Stimulated activated CD4-positive, alpha-beta T cell treated with anti-CD3 and anti-CD28 coated beads, Interleukin-1b, Interleukin-23, amount 100 ng/mL, for 1 hour (primary cell): ENCODE measurements at places on chromosomes 3 and 15.

- no peak for DNase-seq
Measured at GRCh38 chr15:45631776-45632175, 3.1 kb upstream of the SQOR start.

DNA sequence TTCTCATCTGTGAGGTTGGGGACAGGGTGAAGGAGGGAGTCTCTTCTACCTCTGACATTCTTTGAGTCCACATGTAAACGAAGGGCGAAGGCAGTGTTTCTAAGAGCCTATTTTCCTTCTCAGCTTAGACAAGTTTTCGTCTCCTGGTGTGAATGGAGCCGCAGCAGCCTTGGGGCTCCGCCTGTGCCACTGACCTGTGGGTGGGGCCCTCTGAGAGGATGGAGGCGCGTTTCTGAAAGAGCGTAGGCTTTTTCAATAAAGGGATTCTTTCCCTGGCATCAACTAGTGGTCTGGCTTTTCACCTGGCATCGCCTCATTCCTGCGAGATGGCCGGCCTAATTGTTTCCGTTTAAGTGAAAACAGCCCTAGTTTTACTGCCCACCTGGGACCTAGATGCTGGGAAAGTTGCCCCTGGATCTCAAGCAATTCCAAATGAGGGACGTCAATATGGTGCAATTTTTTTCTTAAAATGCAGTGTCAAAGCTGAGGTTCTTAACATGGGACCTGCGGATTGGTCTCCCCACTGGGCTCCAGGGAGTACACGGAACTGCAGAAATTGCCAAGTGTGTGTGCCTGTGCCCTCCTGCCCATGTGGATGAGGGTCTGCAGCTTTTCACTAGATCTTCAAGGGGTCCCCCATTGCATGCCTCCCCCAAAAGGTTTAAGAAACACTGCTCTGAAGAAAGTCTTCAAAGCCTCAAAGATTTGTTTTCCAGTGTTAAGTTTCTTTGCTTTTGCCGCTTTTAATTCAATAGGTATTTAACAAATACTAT is 958 bp downstream of the GLDN start:
- DNase-seq, result no peak

- DNase-seq, result no peak
Measured at GRCh38 chr3:12351145-12351544, 62.3 kb downstream of the PPARG start.

- no peak for DNase-seq
Measured at GRCh38 chr3:106877627-106878026, 499.6 kb upstream of the CCDC54 start.

DNA sequence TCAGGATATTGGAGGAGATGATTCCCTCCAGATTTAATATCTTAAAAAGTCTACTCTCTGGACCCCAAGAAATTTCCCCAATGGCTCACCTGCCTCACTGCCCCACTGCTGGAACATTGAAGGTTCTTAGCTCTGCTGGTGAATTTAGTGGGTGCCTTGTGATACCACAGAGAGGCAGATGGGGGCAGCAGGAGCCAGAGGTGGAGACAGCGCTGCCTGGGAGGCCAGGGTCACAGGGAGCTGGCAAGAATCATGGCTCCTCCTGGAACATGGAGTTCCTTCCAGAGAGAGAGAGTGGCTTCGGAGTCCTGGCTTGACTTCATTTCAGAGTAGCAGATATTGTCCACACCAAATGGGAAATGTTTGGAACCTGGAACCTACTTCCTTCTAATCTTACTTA is 263.5 kb upstream of the CFAP20DC start:
- no peak for DNase-seq

GRCh38 chr3:64289622-64290021 is 64.4 kb upstream of the PRICKLE2 start:
- no peak for DNase-seq

GRCh38 chr3:80215191-80215590 is 447.4 kb upstream of the ROBO1 start:
- DNase-seq, result no peak

DNA sequence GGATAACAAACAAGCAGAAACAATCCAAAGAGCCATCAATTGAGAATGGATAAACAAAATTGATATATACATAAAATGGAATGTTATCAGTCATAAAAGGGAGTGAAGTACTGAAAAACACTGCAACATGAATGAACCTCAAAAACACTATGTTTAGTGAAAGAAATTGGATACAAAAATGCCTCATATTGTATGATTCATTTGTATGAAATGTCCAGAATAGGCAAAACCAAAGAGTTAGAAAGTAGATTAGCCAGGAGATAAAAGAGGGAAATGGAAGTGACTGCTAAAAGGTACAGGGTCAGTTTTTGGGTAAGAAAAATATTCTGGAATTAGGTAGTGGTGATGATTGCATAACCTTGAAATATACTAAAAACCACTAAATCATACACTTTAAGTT is 9.8 kb upstream of the SLC25A36 start:
- no peak for DNase-seq

GRCh38 chr3:128415773-128416577 is 50.7 kb downstream of the DNAJB8 start:
- DNase-seq, result no peak

GRCh38 chr15:66723826-66724731 is 22.0 kb downstream of the SMAD6 start:
- DNase-seq, result no peak

- no peak for DNase-seq
Measured at GRCh38 chr3:42729404-42730145, 27.0 kb upstream of the HHATL start.

- DNase-seq, result no peak
Measured at GRCh38 chr3:146577662-146578061, 27.5 kb downstream of the PLSCR5 start.

- DNase-seq, result no peak
Measured at GRCh38 chr3:190064112-190064511, 56.6 kb downstream of the P3H2 start.
